ENCODE measurements at places on chromosomes 7 and 10.

DNA sequence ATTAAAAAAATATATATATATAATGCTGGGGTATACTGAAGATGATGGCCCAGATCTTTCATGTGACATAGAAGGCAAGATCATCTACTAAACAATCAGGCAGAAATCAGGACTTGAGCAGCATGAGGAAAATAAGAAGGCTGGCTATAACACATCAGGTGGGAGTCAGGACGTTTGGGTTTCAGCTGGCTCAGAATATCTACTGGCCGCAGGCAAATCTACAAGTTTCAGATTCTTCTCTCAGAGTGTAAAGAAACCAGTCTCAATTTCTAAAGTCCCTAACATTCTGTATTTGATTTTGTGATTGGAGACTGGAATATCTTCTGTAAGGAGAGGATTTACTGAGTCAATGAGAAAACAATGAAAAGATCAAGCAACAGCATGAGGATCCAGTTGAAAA, 37.7 kb upstream of the FAM3C start:
- DNase-seq, result no peak

DNA sequence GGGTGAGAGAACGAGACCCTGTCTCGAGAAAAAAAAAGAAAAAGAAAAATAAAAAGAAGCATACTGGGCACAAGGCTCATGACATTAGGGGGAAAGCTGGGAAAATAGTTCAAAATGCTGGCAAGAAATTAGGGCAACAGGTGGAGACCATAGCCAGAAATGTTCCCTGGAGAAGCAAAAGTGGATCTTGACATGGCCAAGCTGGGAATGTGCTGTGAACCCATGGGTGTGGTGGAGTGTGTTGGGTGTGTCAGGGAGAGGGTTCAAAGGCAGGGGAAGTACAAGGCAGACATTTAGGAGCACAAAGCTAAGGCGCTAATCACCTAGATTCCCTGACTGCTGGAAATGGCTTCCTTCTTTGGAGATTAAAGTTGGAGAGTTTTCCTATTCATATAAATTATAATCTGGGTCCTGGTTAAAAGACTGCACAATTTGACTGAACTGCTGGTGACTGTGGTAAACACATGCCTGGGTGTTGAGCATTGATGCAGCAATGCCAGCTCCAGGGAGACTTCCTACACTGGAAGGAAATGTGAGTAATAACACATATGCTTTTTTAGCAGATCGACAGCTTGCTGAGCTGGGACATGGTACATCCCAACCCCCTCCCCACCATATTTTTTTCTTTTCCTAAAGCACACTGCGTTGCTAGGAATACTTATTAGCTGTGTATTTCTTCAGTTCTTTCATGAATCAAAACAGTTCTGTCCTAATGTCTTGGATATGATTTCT, 70.1 kb upstream of the ARHGAP21 start:
- DNase-seq, result no peak

GRCh38 chr10:18474118-18474455, 177.3 kb downstream of the NSUN6 start:
- DNase-seq, result no peak

GRCh38 chr10:115491526-115492140, 398.5 kb downstream of the ATRNL1 start:
- DNase-seq, result no peak

DNA sequence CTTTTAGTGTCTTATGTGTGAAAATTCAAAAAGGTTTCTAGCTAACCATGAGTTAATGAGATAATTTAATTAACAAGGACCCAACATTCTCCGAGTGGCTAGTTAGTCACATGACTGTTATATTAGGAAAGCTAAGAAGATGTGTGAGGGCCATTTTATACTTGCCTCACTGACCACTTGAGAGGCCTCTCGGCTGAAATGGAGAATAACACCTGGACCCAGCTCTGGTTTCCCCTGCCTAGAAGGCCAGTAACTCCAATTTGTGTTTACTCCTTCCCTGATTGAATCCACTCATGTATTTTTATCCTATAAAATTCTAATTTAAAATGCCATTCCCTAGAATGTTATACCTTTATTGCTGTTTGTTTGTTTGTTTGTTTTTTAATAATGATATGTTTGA, 1091.2 kb downstream of the KCNMA1 start:
- no peak for DNase-seq
